ENCODE measurements at places on chromosomes 3 and 15.

- DNase-seq: no peak
Measured at GRCh38 chr3:12132881-12133280, 25.8 kb downstream of the TIMP4 start.

DNA sequence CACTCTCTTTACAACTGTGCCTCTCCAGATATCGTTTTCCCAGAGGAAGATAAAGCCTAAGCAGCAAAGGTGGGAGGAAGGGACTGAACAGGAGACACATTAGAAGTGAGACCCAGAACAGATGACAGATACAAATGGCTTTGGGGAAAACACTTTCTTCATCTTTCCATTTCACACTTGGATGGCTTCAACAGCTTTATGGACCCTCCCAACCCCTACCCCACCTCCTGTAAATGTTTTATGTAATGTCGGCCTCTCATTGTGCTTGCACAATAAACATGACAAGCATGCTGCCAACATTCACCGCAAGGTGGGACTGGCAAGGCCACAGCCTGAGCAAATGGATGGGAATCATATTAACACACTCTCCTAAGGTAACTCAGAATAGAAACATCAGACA is 1088.6 kb downstream of the TUSC7 start:
- no peak for DNase-seq

DNA sequence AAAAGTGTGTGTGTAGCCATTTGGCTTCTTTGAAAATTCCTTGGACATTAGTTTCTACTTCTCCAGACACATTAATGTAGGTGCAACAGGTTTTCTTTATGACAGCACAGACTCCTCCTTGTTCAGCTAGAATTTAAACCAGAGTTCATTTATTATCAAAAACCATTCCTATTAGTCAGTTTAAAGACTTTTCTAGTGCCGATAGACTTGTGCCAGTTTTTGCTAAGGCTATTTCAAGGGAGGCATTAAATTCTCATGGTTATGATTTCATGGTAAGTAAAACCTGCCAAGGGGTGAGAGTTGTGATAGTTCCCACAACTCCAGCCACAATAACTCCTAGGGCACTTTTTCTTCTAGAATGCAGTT is 20.6 kb upstream of the SENP7 start:
- no peak for DNase-seq

GRCh38 chr3:46669191-46669999 is 24.1 kb downstream of the ALS2CL start:
- peak; percentile 52 for DNase-seq

DNA sequence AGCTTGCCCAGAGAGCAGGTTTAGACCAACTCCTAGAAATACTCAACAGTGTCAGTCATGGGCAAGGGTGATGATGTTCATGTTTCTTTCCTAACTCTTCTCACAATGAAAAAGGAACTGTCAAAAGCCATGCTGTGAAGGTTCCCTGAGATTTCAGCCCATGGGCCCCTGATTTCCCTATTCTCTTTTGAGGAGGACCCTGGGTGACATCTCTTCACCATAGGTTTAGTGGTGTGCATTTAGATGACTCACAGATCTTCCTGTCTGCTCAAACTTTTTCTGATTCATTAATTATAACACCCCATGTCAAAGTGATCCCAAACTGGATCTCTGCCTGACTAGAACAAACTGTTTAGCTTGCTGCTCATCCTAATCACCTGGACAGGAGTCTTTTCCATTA is 108.0 kb downstream of the BBX start:
- no peak for DNase-seq

GRCh38 chr3:133880287-133880686 is 15.4 kb downstream of the RAB6B start:
- DNase-seq: no peak

DNA sequence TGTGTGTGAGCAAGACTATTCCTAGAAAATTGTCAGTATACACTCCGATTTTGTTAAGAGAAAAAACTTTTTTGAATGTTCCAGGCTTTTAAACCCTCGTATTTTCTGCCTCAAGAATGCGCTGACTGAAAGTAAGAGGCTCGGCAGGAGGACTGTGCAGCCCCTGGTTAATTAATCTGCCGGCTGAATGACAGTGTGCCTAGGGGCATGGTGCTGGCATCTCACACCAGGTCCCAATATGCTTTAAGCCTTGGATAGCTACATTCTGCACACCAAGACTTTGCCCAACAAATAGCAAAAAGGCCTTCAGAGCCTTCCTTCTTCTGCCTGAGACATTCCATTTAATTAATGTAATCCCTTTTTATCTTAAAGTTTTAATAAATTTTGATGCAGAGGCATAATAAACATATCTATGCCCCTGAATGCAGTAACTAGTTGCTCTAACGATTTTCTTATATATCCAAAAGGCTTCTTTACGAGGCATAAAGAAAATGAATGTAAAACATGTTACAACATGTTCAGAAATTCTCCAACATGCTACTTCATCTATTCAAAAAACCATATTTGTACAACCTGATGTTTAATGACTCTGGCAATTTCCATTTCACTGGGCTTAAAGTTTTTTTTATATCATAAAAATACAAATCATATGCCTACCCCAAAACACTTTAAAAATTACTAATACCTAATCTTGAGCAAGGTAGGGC is 37.9 kb downstream of the DPH6 start:
- DNase-seq: no peak

GRCh38 chr3:4956738-4957137 is 22.5 kb upstream of the BHLHE40 start:
- DNase-seq: no peak

DNA sequence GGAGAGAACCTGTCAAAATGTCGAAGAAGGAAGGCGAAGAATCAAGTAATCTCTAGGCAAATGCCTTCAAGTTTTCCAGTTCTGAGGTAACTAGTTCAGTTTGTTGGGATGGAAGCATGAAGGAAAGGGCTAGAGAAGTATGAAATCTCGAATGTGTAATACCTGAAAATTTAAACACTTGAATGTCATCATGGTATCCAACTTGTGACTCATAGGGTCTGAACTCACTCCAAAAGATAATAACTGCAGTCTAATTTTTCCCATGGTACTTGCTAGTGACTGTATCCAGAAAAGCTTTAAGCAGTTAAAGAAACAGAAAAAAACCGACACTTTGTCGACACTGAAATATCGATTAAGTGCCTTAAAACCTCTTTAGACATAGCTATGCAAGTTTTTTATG is 102.9 kb upstream of the CHRM5 start:
- DNase-seq: no peak

DNA sequence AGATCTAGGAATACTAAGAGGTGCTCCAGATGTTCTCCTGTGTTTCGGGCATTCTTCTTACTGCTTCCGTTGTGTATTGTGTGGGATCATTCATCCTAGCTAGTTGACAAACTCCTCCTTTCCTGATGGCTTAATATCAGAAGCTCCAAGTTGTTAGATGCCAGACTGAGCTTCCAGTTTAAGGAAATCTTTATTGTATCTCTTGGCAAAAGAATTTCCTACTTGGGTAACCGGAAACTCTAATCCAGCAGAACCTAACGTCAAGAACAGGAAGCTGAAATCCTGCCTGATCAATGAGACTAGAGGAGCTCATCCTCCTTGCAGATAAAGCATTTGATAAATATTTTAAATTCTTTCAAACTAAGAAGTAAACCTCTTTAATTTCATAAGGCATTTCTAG is 27.7 kb upstream of the MYH15 start:
- DNase-seq: no peak

- DNase-seq: no peak
Measured at GRCh38 chr3:81492040-81492439, 269.4 kb downstream of the GBE1 start.

DNA sequence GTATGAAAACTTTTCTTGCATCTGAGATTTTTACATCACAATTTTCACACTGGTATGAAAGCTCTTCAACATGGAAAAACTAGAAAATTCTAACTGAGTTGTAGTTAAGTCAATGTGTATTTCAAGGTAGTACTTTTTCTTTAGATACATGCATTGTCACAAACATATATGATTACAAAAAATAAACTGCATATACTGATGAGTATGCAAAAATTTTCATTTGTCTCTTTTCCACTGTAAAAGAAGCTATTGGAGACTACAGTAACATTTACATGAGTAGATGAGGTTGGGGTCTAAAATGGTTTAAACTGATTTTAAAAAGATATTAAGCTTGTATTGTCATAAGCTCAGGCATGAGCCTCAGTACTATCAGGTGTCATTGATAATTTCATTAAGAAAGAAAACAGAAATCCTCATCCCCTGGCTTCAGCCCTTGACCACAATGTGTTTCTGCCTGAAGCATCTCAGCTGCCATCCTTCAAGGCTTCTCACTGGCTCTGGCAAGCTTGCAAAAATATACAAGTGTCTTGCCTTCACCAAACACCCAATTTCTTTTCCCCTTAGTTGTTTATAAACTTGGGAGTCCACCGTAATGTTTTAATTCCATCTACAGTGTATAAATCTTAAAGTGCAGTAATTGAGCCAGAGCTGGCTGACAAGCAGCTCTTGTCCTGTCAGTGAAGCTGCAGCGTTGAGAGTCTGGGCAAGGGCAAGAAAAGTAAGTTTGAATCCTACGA is 71.9 kb downstream of the ALDH1A2 start:
- no peak for DNase-seq

DNA sequence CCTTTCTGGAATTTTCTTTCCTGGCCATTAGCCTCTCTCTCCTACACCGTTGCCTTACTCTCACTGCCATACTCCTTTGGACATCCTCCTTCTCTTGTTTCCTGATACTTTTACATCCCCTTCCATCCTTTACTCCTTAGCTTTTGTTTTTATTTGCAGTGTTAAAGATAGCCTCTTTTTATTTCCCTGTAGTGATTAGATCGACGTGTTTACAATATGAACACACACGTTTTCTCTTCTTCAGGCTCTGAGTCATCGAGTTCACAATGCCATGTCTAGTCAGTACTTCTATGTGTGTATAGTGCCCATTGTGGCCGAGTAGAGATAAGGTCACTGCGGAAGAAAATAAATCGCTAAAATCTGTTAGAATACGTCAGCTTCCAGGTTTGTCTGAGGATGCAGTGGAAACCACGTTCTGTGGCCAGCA is 208.5 kb downstream of the LPP start:
- DNase-seq: no peak

- no peak for DNase-seq
Measured at GRCh38 chr15:89015412-89016097, 72.7 kb upstream of the ABHD2 start.

DNA sequence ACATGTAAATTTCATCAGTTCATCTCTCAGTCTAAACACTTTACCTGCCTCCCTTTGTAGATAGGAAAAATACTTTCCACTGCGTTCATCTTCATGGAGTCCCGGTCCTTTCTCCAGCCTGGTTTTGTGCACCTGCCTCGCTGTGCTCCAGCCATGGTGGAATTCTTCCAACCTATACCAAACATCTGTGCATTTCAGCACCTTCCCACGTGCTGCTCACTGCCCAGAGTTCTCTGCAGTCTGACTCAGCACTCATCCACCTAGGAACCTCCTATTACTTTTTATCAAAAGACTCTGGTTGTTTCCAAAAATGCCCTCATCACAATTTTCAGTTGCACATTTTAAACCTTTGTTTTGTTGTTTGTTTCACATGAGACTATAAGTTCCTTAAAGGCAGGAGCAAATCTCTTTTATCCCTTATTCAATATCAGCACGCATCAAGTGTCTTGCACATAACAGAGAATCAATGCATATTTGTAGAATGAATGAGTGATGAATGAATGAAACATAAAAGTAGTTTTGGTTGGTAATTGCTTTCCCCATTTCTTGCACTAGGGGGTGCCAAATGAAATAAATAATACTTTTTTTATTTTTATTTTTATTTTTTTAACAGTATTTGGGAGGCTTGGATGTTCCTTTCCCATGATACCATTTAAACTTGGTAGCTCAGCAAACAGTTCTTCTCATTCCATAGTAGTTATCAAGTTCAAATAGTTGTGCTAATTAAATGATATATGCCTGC is 30.2 kb upstream of the ADAMTS9 start:
- DNase-seq: no peak

DNA sequence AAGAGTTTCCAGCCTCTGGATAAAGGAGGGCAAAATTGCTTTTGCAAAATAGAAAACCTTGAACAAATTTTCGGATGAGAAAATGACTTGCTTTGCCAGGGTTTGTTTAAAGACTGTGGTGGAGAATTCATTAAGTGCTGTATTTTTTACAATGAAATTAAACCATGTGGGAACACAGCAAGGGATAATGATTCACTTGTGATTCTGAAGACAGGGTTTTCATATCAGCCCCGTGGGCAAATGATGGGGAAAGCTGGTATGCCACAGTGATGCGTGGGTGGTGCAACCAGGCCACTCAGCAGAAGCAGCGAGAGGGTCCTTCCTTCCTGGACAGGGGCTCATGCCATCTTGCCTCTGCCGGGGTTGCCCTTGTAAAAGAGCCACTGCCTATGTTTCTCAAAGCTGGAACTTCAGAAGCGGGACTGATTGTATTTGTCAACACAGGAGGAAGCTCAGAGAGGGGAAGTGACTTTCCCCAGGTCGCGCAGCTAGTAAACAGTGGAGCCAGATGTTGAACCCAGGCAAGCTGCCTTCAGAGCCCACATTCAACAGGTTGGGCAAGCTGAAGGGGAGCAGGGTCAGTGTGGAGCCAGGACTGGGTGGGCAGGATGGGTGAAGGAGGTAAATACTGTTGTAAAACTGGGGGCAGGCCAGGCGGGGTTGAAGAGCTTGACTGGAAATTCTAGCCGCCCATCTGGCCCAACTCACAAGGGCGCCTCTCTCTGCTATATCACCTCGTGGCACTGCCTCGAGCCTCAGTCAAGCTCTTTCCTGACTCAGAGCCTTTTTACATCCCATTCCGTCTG is 79.1 kb downstream of the TOP2B start:
- DNase-seq: no peak

GRCh38 chr3:7518026-7518425 is 657.1 kb downstream of the GRM7 start:
- DNase-seq: no peak

- DNase-seq: no peak
Measured at GRCh38 chr15:47862402-47862801, 145.1 kb downstream of the SEMA6D start.

DNA sequence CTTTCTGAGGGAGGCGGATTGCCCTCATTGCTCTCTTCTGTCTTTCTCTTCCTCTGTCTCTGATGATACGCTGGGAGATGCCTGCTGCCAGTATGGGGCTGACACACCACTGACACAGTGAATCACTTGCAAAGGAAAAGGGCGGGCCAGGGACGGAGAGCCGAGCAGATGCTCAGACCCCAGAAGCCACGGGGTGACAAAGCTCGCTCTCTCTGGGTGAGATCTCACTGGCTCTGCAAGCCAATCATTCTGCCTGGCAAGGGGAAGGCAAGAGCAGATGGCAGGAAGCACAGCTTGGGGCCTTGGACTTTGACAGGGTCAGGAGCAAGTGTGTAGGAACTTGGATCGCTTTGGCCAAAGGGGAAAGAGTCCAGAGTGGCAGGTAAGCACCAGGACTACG is 198.7 kb downstream of the NTRK3 start:
- no peak for DNase-seq

- DNase-seq: no peak
Measured at GRCh38 chr3:150662410-150663200, 41.1 kb downstream of the ERICH6 start.

All from activated naive CD4-positive, alpha-beta T cell treated with anti-CD3 and anti-CD28 coated beads, Interleukin-2, amount 50 U/mL, for 72 hours (primary cell).